ENCODE measurements at places on chromosomes 13 and 19. TPM values are rescaled to one million over a fixed set of nuclear protein-coding genes. Genes with fewer than 3 reads are reported as not detected.

- no peaks in the 10 kb centered on the region for H3K36me3 ChIP-seq
- H3K4me1 ChIP-seq, result no peaks in the 10 kb centered on the region
- DNase-seq, result no peak
- H3K4me3 ChIP-seq, result no peak overlapping the region
- no peaks in the 10 kb centered on the region for H3K27me3 ChIP-seq
These were observed 614.5 kb downstream of the TBC1D4 start for GRCh38 chr13:74867460-74867859.

- no peak for DNase-seq
- no peaks in the 10 kb centered on the region for H3K4me1 ChIP-seq
- H3K27ac ChIP-seq, result no peak overlapping the region
- H3K4me3 ChIP-seq, result no peak overlapping the region
- peaks cover 26% of the 10 kb centered on the region for H3K27me3 ChIP-seq
- no peaks in the 10 kb centered on the region for H3K36me3 ChIP-seq
These were observed 6.0 kb upstream of the NCCRP1 start for GRCh38 chr19:39190768-39191167.

DNA sequence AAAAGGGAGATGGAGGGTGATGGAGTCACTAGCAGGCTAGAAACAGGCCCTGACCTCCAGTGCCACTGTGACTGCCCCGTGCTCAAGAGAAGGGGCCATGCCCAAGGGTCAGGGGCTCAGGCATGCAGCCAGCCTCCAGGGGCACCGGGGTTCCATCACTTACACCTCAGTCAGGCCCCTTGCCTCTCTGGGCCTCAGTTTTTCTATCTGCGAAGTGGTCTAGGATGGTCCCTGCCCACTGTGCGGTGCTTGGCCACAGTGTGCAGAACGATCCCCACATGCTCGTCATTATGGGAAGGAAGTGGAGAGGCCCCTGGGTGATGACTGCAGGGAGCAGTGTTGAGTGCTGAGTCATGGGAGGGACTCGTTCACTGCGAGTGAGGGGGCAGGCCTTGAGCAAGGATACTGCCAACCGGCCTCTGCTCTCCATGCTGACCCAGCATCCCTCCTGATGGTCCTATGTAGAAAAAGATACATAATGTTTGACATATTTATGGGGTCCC lies 23.1 kb downstream of the TMED1 start:
- H3K27ac ChIP-seq, result peak overlapping the region; percentile 82
- H3K27me3 ChIP-seq, result no peaks in the 10 kb centered on the region
- H3K36me3 ChIP-seq, result peaks cover 58% of the 10 kb centered on the region
- H3K4me3 ChIP-seq, result no peak overlapping the region

DNA sequence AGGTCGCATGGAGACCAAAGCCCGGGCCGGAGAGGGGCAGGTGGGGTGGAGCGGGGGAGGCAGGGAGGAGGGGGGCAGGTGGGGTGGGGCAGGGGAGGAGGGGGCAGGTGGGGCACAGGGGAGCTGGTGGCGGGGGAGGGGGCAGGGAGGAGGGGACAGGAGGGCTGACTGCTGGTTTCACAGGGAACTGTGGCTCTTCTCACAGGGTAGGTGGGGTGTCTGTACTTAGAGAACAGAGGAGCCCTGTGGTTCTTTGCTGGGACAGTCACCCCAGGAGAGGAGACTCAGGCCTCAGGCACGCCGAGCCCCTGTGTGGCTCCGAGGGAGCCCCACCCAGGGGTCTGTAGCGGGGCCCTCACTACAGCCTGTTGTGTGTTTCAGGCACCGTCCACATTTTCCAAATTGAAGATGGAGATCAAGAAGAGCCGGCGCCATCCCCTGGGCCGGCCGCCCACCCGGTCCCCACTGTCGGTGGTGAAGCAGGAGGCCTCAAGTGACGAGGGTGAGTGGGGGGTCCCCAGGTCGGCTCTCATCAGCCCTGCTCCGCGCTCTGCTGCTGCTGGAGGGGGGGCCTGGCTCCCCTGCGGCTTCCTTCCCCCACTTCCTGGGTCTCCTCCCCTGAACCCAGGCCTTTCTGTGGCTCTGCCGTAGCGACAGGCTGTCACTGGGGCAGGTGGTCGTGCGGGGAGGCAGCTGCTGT lies 162.7 kb downstream of the KDM4B start:
- H3K4me3 ChIP-seq, result no peak overlapping the region
- H3K27ac ChIP-seq, result no peak overlapping the region
- H3K36me3 ChIP-seq, result no peaks in the 10 kb centered on the region
- no peak for DNase-seq

GRCh38 chr19:5522106-5522505 lies 45.6 kb downstream of the TINCR start:
- H3K4me3 ChIP-seq, result no peak overlapping the region
- no peaks in the 10 kb centered on the region for H3K36me3 ChIP-seq
- H3K27me3 ChIP-seq, result no peaks in the 10 kb centered on the region
- no peak for DNase-seq

GRCh38 chr13:40148101-40148500 lies 492.6 kb downstream of the COG6 start:
- H3K27ac ChIP-seq, result no peak overlapping the region
- DNase-seq, result no peak
- peaks cover 2% of the 10 kb centered on the region for H3K27me3 ChIP-seq
- H3K4me3 ChIP-seq, result no peak overlapping the region
- peaks cover 31% of the 10 kb centered on the region for H3K4me1 ChIP-seq

GRCh38 chr13:77981281-77981881 lies 62.8 kb upstream of the EDNRB start:
- no peaks in the 10 kb centered on the region for H3K27me3 ChIP-seq
- no peak for DNase-seq
- H3K4me1 ChIP-seq, result no peaks in the 10 kb centered on the region

DNA sequence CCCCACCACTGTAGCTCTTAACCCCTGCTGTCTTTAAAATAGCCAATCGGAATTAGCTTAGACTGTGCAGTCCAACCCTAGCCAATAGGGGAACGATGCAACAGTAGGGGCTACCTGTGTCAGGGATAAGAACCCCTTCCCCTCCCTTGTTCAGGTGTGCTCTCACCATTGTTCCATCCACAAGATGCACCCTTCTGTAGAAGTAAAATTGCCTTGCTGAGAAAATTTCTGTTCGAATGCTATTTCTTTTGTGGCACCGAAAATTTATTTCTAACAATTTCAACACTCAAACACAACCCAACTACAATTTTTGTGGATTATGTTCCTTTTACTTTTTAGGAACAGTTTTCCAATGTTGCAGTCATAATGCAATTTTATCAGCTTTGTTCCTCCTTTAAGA lies 3.6 kb upstream of the ZNF583 start:
- peaks cover 61% of the 10 kb centered on the region for H3K36me3 ChIP-seq
- no peak for DNase-seq
- no peak overlapping the region for H3K4me3 ChIP-seq
- peaks cover 26% of the 10 kb centered on the region for H3K4me1 ChIP-seq
- H3K27ac ChIP-seq, result no peak overlapping the region

Gene FXYD3
- total RNA-seq, result not detected

Gene CD320
- total RNA-seq, result 37.7 TPM

Gene MAG
- not detected for total RNA-seq

Gene IRS2
- 7.9 TPM for total RNA-seq

Gene SIGLEC8
- total RNA-seq, result not detected

Measured in activated CD4-positive, alpha-beta memory T cell treated with anti-CD3 and anti-CD28 coated beads, Interleukin-2, amount 10 ng/mL, durations not matched to agents 7 days and 5 days (primary cell).